ENCODE measurements at places on chromosomes 3 and 15.

DNA sequence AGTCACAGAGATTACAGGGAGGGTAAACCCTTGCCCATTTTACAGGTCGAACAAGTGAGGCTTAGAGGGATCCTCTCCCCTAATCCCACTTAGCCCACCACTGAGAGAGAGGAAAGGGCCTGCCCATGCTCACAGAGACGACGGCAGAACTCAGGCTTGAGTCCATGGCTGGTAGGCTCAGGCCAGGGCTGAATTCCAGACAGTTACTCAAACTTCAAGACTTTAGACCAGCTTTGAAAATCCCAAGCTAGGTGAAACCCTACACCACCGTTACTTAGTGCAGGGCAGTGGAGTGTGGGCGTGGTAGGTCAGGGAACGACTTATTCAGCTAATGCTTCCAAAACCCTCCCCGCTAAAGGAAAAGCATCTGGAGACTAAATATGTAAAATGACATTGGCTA lies 16.4 kb downstream of the GRIP2 start:
- no peak for DNase-seq

GRCh38 chr15:70491201-70491621 lies 272.1 kb downstream of the UACA start:
- DNase-seq = no peak

DNA sequence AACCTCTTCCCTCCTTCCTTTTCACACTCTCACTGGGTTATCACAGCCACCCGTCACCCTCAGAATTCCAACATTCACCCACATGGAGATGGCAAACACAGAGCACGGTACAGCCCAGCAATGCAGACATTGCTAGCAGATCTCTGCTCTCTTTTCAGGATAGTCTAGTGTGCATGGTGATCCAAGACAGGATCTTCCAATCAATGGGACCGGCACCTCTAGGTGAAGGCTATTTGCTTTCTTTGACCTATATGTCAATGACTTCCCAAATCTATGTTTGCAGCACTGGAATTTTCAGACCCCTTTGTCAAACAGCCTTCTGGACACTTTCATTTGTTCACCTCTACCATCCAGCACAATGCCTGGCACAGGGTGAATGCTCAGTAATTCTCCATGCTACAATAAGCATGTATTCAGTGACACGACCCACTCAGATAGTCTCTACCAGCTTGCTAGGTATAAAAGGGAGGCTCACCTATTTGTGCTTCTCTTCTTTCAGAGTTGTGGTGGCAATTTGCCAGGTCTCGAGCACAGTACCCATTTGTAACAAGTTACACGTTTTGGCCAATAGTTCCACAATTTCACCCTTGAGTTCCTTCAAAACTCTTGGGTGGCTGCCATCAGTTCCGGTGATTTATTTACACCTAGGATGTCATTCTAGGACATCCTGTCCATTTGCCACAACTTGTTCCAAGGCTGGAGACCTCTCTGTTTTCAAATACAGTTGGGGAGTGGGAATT lies 279.1 kb upstream of the ICE2 start:
- peak; percentile 54 for DNase-seq

- DNase-seq = no peak
Observed at GRCh38 chr3:77931255-77932009, 891.5 kb downstream of the ROBO2 start.

DNA sequence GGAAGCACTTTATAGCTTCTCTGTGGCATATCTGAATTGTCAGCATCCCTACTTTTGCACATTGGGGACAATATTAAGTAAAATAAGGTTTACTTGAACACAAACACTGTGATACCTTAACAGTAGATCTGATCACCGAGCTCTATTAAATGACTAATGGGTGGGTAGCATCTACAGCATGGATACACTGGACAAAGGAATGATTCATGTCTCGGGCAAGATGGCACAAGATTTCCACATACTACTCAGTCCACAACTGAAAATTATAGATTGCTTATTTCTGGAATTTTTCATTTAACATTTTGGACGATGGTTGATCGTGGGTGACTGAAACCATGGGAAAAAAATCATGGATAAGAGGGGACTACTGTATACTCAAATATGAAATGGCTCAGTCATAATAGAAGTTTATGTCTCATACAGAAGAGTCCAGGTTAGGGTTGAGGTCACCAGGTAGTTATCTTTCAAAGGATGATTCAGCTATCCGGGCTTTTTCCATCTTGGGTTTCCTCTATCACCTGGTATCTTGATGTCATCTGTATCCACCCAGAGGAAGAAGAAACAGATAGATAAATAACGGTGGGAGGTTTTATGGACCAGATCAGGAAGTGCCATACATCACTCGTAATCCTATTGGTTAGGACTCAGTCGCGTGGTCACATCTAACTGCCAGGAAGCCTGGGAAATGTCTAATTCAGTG lies 320.0 kb upstream of the RARB start:
- no peak for DNase-seq

DNA sequence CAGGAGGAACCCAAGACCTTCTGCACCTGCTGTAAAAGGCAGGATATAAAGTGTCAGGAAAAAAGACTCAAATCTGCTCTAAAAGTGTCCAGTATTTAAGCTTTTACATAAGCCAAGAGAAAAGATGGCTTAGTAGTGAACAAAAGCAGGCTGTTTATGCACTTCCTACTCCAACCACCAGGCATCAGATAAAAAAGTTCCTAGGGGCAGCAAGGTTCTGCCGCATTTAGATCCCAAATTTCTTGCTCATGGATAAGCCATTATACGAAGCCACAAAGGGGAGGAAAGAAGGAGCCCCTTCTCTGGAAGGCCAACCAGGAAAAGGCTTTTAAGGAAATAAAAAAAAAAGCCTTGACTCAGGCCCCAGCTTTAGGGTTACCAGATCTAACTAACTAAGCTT lies 10.6 kb upstream of the SLC9C1 start:
- no peak for DNase-seq

DNA sequence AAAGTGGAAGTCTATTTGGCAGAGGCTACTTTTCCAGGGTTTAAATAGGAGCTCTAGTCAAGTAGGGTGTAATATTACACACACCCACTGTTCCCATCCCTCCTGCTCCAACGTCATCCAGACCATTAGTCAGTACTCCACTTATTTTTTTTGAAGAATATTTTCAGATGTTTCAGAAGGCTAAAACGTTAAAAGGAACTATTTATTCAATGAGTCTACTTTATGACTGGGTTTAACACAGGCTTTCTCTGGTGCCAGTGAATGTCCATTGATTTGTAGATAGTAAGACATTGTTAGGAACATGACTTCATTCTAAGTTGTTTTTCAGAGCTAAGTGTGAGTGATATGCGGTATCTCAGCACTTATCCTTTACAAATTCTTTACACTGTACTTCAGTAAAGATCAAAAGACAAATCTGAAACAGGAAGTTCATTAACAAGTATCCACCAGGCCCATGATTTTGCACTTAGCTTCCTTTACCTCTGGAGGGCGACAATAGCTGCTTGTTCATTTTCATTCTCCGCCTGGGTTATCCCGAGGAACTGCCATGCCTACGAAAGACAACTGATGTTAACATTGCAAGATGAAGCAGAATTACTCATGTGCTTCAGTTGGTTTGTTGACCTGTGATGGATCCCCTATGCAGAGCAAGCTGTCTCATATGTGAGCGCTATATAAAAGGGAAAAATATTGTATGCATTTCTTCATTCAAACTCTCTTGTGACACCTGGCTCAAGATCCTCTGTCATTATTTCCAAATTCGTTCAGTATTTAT lies 158.7 kb downstream of the USP13 start:
- peak; percentile 29 for DNase-seq

DNA sequence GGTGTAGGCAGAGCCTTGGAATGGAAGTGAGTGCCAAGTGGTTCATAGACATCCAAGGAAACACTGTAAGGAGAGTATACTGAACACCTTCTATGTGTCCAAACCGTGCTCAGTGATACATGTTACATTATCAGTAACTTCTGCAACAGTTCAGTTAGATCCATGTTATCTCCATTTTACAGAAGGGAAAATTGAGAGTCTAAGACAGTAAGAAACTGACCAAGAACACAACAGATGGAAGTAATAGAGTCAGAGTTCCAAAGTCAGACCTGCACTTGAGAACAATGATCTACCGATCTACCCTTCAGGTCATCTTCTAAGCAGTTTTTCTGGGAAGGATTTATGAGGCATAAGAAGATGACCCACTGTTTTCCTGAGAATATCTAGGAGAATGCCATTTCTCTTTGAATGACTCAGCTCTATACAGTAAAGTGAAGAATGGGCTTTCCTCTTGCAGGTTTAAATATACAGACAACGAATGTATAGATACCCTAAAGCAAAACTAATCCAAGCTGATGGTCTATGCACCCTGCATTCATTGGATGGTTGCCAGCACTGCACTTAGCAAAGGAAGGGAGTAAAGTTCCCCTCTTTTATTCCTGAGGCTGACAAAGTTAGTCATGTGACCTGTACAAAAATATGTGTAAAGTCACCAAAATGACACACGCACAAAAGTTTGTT lies 604.1 kb upstream of the MDFIC2 start:
- no peak for DNase-seq

GRCh38 chr15:66588971-66589370 lies 23.2 kb upstream of the LCTL start:
- no peak for DNase-seq

DNA sequence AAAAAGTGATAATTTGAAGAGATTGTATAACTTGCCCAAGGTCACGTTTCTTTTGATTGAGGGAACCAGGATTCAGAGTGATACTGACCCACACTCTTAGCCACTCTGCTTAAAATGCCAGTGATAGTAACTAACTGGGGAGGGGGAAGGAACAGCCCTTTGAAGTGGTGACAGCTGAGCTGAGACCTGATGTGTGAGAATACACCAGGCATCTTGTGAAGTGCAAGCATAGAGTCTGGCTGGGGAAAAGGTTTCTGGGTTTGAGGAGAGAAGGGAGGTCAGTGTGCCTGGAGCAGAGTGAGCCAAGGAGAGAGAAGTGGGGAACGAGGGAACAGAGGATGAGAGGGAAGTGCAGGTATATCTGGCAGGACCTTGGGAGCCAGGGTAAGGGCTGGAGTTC lies 35.4 kb upstream of the SCAANT1 start:
- no peak for DNase-seq

- DNase-seq = no peak
Observed at GRCh38 chr3:197562398-197563251, 6.9 kb upstream of the BDH1 start.

DNA sequence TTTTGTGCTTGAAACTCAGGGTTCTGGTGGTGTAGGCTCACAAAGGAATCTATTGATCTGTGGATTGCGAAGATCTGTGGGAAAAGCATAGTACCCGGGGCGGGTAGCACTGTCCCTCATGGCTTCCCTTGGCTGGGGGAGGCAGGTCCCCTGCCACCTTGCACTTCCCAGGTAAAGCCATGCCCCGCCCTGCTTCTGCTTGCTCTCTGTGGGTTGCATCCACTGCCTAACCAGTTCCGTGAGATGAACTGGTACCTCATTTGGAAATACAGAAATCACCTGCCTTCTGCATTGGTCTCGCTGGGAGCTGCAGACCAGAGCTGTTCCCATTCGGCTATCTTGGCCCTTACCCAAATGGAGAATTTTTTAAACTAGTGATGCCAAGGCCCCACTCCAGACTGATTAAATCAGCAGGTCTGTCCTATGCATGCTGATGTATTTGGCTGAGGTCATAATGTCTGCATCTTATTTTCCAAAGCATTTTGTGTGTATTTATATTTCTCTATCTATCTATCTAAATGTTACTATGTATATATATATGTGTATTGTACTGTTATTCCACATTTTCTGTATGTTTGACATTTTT lies 65.5 kb upstream of the SLC7A14 start:
- peak; percentile 50 for DNase-seq

DNA sequence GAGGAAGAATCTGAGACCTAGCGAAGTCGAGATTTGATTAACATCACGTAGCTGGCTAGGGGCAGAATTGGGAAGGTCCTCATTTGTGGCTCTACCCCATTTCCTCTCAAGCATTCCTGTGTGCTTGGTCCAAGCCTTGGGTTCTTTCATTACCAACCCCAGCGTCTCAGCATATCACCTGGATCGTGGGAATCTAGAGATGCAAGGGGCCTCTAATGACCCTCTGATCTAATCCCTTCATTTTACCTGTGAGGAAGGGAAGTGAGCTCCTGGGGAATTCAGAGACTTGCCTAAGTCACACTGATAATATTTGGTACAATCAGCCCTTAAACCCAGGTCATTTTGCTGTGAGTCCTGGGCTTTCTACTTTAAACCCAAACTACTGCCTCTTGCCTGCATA lies 2.0 kb downstream of the GPR87 start:
- no peak for DNase-seq

DNA sequence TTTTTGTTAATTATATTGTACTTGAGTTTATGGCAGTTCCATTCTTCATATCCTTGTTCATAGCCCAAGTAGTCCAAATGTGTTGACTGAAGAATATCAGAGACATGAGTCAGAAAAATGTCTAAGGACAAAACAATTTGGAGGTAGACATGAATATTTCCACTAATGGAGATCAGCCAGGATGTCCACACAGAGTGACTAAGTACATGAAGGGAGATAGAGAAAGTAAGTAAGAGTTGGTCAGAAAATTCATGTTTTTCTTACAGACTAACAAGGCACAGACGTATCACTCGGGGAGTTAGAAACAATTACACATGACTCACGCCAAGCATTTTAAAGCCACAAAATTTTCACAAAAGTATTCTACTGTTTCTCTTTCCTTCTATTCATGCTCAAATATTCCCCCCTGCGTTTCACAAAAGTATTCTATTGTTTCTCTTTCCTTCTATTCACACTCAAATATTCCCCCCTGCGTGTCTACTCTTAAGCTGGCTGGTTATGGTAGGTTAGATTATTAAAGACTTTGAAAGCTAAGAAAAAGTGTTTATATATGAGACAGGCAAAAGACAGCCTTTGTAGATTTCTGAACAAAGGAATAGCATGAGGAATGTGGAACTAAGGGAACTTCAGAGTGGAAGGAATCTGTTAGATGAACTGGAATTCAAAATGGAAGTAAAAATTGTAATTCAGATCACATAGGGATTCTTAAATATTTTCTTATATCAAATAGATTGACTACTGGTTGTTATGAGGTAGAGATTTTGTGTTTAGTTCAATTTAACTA lies 648.7 kb upstream of the CCDC54 start:
- DNase-seq = no peak

DNA sequence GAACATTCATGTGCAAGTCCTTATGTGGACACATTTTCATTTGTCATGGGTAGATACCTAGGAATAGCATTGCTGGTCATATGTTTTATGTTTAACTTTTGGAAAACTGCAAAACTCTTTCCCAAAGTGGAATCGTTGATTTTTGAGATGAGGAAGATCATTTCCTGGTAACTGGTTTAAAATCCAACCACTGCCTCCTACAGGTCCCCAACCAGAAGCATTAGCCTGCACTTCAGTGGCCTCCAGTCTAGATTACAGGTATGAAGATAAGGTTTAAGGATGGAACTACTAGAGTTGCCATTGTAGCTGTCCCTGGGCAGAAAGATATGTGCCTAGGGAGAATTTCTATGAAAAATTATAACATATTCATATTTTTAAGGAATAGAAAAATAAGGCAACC lies 48.7 kb upstream of the BHLHE40 start:
- no peak for DNase-seq
